BJ (cell line): ENCODE measurements at places on chromosomes 4 and X. TPM values are rescaled to one million over a fixed set of nuclear protein-coding genes. Genes with fewer than 3 reads are reported as not detected.

DNA sequence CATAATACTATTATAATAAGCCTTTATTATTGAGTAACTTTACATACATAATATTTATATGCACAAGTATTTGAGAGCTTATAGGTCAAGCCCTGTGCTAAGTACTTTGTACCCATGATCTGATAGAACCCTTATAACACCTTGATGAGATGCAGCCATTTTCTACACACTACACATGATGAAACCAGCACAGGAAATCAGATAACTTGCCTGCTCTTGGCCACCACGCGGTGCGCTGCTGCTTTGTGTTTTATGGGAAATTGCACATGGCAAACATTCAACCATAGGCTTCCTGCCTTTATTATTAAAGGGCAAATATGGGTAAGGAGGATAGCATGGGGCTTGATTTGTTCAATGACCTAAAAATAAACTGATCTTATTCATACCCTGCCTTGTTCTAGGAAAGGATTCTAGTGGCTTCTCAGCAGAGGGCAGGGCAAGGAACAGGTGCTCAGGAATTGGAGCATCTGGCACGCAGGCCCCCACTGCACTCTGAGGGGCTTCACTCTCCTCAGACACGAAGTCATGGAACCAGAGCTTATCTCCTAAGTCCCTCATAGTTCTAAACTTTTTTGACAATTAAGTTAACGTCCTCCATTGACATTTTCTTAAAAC is 31.6 kb upstream of the NAP1L5 start:
- DNase-seq = no peak

- no peak for DNase-seq
Observed at GRCh38 chr4:27020203-27020602, 159.6 kb downstream of the STIM2 start.

- DNase-seq = no peak
Observed at GRCh38 chr4:59814402-59815010, 1385.6 kb upstream of the ADGRL3 start.

- no peak for DNase-seq
Observed at GRCh38 chrX:137915466-137915865, 349.5 kb downstream of the ZIC3 start.

DNA sequence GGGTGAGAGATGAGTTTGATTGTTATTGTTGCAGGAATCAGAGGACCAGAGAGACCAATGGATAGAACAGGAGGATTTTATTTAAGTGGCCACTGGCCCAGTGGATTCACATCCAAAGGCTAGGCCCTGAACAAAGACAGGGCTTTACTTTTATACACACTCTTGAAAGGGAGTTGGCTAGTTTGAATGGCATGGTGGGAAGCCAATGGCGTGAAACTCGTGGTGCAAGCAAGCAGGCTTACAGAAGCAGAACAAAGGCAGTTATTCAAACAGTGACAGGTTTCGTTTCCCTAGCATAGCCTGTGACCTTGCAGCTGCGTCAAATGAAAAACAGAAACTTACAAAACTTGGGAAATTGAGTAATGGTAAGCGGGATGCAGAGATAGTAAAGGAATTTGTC is 110.2 kb upstream of the PRDX4 start:
- no peak for DNase-seq

Gene UGT2A1
- polyA plus RNA-seq = not detected in 2 replicates
